Uterine smooth muscle cell (primary cell): ENCODE measurements at places on chromosomes 13 and 19. TPM values are rescaled to one million over a fixed set of nuclear protein-coding genes. Genes with fewer than 3 reads are reported as not detected.

Gene PCDH9
- 3.2 and 3.6 TPM in 2 replicates for total RNA-seq

Gene STAP2
- total RNA-seq: 5.9 and 7.5 TPM in 2 replicates

Gene PRKD2
- 14.7 and 21.6 TPM in 2 replicates for total RNA-seq

Gene PGPEP1
- total RNA-seq: 24.0 and 50.5 TPM in 2 replicates

Gene CDX2
- total RNA-seq: not detected in 2 replicates

Gene MED4
- total RNA-seq: 23.5 and 30.1 TPM in 2 replicates
